ENCODE measurements at places on chromosomes 4 and X. TPM values are rescaled to one million over a fixed set of nuclear protein-coding genes. Genes with fewer than 3 reads are reported as not detected.

Gene DGAT2L6
- not detected for total RNA-seq

Gene SMIM10
- not detected for total RNA-seq

DNA sequence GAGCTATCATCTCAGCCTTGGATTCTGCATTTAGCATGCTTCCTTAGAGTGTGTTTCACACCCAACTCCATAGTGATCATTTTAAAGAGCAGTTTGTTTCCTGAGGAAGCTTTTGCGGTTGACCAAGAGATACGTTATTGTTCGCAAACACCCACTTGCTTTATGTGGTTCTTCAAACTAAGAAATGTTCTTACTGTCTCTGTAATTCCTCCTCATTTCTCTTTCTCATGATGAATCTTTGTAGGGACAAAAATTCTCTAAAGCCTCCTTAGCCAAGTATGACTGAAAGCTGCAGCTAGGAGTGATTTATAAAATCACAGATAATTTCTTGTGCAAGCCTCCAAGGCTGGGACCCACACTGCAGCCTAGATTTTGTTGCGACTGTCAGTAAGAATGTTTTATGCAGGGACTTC, 10.0 kb downstream of the TNIP3 start:
- DNase-seq = no peak
- H3K4me3 ChIP-seq = no peak overlapping the region
- H3K27me3 ChIP-seq = peaks cover 21% of the 10 kb centered on the region
- no peaks in the 10 kb centered on the region for H3K36me3 ChIP-seq
- H3K4me1 ChIP-seq = peaks cover 3% of the 10 kb centered on the region

DNA sequence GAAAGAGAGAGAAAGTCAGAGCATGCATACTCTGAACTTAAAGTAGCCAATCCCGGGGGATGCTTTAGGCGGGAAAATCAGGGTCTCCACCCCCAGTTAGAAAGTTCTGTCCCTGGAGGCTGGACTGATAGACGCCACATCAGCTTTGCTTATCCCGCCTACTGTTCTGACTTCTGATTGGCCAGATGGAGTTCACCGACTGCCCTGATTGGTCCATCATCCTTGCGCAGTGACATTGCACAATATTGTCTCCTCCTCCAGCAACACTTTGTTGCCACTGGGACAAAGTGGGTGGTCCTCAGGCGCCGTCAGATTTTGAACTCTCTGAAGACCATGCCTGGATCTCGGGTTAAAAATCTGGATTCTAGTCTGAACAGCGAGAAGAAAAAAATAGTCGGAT, 50.3 kb downstream of the SSX3 start:
- no peak overlapping the region for H3K4me3 ChIP-seq
- H3K36me3 ChIP-seq = no peaks in the 10 kb centered on the region
- DNase-seq = no peak
- no peaks in the 10 kb centered on the region for H3K27me3 ChIP-seq

- H3K4me1 ChIP-seq = no peaks in the 10 kb centered on the region
- no peaks in the 10 kb centered on the region for H3K27me3 ChIP-seq
- no peak overlapping the region for H3K27ac ChIP-seq
- H3K36me3 ChIP-seq = no peaks in the 10 kb centered on the region
Observed at GRCh38 chr4:115923152-115923551, 809.7 kb upstream of the NDST4 start.

DNA sequence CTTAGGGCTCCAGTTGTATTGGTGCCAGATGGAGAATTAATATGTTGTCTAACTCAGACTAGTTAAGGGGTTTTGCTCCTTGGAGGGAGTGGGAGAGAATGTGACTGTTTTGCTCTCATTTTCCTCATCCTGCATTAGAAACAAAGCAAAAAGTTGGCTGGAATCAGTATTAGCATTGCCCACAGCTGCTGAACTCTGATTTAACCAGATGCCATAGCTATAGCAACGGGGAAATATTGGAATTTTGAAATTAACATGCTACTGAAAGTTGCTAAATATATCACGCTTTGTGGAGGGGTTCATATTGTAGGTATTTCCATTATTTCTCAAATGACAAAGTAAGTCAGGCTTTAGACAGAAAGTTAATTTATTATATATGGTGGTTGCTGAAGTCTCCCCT, 66.7 kb upstream of the EOLA2 start:
- H3K4me1 ChIP-seq = no peaks in the 10 kb centered on the region
- no peak overlapping the region for H3K4me3 ChIP-seq
- DNase-seq = no peak
- H3K27me3 ChIP-seq = no peaks in the 10 kb centered on the region

Gene RPS6KA3
- 20.9 TPM for total RNA-seq

GRCh38 chrX:154733066-154733425, 17.8 kb downstream of the GAB3 start:
- DNase-seq = no peak
- no peaks in the 10 kb centered on the region for H3K36me3 ChIP-seq
- no peaks in the 10 kb centered on the region for H3K27me3 ChIP-seq
- no peaks in the 10 kb centered on the region for H3K4me1 ChIP-seq
- no peak overlapping the region for H3K4me3 ChIP-seq
- no peak overlapping the region for H3K27ac ChIP-seq

DNA sequence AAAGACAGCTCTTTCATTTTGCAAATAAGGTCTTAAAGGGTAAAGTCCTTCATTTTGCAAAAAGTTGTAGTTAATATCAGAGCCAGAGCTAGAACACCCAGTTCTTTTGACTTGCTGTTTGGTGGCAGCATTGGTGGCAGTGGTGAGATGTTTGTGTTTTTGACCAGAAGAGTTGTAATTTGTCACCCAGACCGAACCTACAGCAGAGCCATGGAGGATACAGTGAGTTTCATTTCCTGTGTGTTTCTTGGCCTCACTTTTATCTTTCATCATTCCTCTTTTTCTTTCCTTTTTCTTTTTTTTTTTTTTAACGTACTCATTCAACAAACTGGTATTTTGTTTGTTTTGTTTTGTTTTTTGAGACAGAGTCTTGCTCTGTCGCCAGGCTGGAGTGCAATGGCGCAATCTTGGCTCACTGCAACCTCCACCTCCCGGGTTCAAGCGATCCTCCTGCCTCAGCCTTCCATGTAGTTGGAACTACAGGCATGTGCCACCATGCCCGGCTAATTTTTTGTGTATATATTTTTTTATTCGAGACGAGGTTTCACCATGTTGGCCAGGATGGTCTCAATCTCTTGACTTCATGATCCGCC, 116.4 kb downstream of the AFF1 start:
- DNase-seq = no peak
- H3K4me3 ChIP-seq = no peak overlapping the region
- peaks cover 52% of the 10 kb centered on the region for H3K4me1 ChIP-seq
- no peak overlapping the region for H3K27ac ChIP-seq
- H3K36me3 ChIP-seq = peaks cover 5% of the 10 kb centered on the region

- H3K4me1 ChIP-seq = peaks cover 23% of the 10 kb centered on the region
- no peak for DNase-seq
- no peak overlapping the region for H3K27ac ChIP-seq
- H3K36me3 ChIP-seq = no peaks in the 10 kb centered on the region
- no peak overlapping the region for H3K4me3 ChIP-seq
- no peaks in the 10 kb centered on the region for H3K27me3 ChIP-seq
Observed at GRCh38 chr4:145045180-145045579, 52.8 kb downstream of the ANAPC10 start.

DNA sequence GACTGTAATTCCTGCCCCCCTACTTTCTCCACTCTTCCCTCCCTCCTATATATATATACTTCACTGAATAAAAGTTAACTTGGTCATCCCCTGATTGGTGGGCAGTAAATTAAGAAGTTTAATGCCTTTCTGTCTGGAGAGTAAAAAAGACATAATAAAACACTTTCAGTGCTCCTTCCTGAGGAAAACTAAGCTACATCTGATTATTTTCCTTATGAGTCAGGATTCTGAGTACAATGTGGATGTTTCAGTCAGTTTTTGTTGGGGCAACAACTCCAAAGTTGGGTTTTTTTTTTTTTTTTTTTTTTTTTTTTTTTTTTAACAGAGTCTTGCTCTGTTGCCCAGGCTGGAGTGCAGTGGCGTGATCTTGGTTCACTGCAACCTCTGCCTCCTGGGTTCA, 22.0 kb upstream of the SUPT20HL2 start:
- no peak for DNase-seq
- no peaks in the 10 kb centered on the region for H3K27me3 ChIP-seq
- H3K4me1 ChIP-seq = no peaks in the 10 kb centered on the region
- H3K36me3 ChIP-seq = no peaks in the 10 kb centered on the region
- H3K4me3 ChIP-seq = no peak overlapping the region

- no peaks in the 10 kb centered on the region for H3K36me3 ChIP-seq
- H3K27me3 ChIP-seq = no peaks in the 10 kb centered on the region
- DNase-seq = no peak
- H3K4me3 ChIP-seq = no peak overlapping the region
- no peak overlapping the region for H3K27ac ChIP-seq
Observed at GRCh38 chr4:113445286-113445685, 316.3 kb downstream of the CAMK2D start.

Gene HSD17B13
- 0.60 TPM for total RNA-seq

GRCh38 chrX:28595346-28595745, 8.1 kb downstream of the IL1RAPL1 start:
- H3K27me3 ChIP-seq = no peaks in the 10 kb centered on the region
- H3K27ac ChIP-seq = peak overlapping the region; percentile 69
- H3K4me3 ChIP-seq = no peak overlapping the region

Gene SPON2
- 9.0 TPM for total RNA-seq

Gene IRS4
- 70.1 TPM for total RNA-seq

DNA sequence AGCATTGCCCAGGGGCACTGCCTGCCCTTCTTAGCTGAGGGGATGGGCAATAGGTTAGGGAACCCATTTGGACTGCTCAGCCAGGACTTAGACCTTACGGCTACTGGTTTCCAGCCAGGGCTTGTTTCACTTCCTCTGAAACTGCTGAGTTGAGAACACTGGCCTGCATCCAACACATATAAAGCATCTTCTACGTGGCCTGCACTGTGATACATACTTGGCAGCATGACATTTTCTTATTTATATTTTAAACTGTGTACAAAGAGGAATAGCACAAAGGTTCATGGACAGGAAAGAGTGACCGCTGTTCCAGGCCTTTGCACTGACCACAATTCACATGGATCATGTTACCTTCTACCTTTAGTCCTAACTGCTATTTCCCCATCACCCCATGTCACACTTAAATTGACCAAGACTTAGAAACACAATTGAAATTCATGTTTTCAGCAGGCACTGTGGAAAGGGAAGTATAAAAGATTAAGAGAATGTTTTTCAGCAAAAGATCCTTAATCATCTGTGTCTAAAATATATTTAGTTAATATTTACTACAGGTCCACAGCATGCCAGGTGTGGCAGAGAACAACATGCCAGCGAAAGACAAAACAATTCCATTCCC, 43.7 kb downstream of the NLGN4X start:
- DNase-seq = no peak
- no peaks in the 10 kb centered on the region for H3K36me3 ChIP-seq
- no peaks in the 10 kb centered on the region for H3K27me3 ChIP-seq
- H3K27ac ChIP-seq = no peak overlapping the region
- no peak overlapping the region for H3K4me3 ChIP-seq

Gene UNC5C
- 0.15 TPM for total RNA-seq

Gene COX7B2
- not detected for total RNA-seq

Gene RBM46
- 0.09 TPM for total RNA-seq
